ENCODE measurements at places on chromosomes 6 and 20.
A peak's percentile ranks its signal among the peaks of the same experiment; 100 is the strongest.

GRCh38 chr20:10042086-10042485 is 7.3 kb downstream of the ANKEF1 start:
- no peak for DNase-seq

- no peak for DNase-seq
Observed at GRCh38 chr6:97399208-97399607, 116.2 kb upstream of the MMS22L start.

GRCh38 chr6:114292431-114292830 is 50.4 kb downstream of the HS3ST5 start:
- DNase-seq, result no peak

GRCh38 chr20:1711826-1712601 is 54.4 kb upstream of the SIRPG start:
- no peak for DNase-seq

GRCh38 chr6:73509851-73510250 is 11.0 kb downstream of the EEF1A1 start:
- DNase-seq, result no peak

GRCh38 chr20:19973961-19974629 is 43.1 kb upstream of the NAA20 start:
- DNase-seq, result no peak

DNA sequence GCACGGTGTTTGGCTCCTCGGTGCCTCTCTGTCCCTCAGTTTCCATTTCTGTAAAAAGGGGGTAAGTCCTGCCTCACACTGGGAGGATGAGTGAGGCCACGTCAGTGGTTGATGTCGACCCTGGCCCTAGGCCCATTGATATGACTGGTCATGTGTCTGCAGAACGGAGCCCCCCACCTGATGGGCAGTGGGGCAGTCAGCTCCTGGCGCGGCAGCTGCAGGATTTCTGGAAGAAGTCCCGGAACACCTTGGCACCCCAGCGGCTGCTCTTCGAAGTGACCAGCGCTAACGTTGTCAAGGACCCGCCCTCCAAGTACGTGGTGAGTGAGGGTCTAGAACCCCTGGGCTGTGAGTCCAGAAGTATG is 1.2 kb downstream of the SNX21 start:
- no peak for DNase-seq

GRCh38 chr6:55853008-55854001 is 22.1 kb downstream of the BMP5 start:
- no peak for DNase-seq

DNA sequence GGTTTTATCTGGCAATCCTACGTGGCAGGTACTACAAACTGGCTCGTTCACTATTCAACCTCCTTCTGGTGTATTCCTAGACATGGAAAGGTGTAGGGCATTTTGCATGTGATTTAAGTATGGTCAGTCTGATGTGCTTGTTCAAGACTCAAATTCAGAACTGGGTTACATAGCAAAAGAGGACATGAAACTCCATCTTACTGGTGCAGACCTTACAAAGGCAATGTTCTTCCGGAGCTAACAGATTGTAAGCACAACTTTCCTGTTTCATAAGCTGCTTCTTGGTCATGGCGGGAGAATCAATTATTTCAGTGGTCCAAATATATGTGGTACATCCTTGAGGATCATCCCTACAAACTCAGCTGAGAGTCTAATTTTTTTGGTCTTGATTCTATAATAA is 703.4 kb downstream of the EPM2A start:
- no peak for DNase-seq

GRCh38 chr6:31037169-31037568 is 26.9 kb downstream of the MUC22 start:
- no peak for DNase-seq

DNA sequence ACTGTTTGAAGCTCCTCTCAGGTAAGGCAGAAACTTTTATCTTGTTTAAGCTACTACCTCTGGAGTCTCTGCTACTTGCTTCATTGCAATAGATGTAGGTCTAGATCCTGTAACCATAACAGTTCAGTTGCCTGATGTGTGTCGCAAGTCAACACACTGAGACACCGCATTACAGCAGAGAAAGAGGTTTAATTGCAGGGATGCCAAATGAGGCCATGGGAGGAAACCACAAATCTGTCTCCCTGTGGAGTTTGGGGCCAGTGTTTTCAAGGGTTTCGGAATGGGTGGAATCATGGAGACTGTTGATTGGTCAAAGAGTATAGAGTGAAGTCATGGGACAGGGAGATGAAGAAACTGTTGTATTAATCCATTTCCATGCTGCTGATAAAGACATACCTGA is 57.1 kb upstream of the RBM24 start:
- no peak for DNase-seq

DNA sequence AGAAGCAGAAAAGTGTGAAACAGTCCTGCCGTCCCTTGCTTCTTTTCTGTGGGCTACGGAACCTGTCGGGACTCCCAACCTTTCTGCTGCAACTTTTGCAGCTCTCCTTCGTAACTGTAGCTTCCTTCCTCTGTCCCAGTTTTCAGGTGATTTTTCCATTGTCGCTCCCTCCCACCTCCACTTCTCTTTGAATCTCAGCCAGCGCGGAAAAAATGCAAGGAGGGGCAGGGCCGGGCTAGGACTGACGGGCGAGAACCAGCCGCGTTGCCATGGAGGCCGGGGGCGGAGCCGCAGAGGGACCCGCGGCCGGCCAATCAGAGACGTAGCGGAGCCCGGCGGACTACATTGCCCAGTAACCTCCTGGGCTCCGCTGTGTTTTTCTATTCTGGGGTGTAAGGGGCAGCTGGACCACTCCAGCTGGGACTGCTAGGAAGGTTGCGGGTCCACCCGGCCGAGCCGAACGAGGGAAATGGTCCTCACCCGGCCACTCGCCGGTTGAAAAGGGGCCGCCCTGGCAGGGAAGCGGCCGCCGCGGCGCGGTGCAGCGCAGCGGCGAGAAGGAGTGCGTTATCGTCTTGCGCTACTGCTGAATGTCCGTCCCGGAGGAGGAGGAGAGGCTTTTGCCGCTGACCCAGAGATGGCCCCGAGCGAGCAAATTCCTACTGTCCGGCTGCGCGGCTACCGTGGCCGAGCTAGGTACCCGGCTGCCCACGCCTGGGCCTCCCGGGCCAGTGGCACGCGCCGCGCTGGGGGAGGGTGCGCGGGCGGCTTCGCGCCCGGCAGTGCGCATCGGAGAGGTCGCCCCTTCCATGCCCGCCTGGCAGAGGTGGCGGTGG is at the start of the genes CYP39A1 and SLC25A27:
Gene CYP39A1, minus strand, starts transcription at position 216 of the 836 bp plus-strand sequence. CDS start 236 bp downstream, outside the sequence.
Gene SLC25A27, plus strand, starts transcription at position 373 of the 836 bp plus-strand sequence. Its CDS starts 218 bp downstream, at position 591.
- DNase-seq, result peak; percentile 84

DNA sequence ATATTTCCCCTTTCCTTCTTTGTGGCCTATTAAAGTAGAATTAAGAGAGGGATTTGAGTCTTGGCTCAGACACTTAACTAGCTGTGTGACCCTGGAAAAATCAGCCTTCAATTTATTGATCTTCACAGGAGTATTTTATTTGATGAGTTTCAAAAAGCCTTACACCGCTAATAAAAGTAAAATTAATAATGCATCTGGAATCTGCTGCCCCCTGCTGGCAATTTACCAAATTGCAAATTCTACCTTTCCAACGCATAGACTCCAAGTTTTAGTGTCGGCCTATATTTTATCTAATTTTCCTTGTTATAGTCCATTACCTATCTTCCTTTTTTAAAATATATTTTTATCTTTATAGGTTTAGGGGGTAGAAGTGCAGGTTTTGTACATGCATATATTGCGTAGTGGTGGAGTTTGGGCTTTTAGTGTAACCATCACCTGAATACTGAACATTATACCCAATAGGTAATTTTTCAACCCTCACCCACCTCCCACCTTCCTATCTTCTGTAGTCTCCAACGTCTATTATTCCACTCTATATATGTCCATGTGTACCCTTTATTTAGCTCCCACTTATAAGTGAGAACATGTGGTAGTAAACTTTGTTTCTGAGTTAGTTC is 46.3 kb downstream of the GOPC start:
- DNase-seq, result peak; percentile 76

DNA sequence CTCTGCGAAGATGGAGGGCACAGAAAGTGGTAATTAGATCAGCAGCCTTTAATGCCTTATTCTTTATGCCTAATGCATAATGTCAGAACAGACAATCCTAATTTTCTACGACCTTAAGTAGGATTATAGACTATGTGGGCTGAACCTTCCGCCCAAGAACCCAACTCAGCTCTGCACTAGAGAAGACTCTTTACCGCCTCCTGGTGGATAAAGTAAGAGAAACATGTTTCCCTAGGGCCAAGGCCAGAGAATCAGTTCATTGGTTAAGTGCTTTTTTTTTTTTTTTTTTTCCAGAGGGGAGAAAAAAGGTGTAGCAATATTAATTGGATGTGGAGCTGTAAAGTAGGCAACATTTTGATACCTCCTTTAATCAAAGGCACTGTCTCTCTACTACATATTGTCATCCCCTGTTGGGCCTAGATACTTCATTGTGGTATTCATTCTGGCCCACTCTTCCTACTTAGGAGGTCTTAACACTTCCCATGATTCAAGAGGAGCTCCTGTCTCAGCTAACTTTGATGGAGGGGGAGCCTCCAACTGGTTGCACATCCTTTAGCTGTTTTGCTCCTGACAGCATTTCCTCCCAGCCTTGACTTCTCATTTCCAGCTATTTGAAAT is 124.9 kb upstream of the NRN1 start:
- DNase-seq, result no peak

GRCh38 chr20:50584687-50585086 is 74.5 kb downstream of the PTPN1 start:
- DNase-seq, result no peak

DNA sequence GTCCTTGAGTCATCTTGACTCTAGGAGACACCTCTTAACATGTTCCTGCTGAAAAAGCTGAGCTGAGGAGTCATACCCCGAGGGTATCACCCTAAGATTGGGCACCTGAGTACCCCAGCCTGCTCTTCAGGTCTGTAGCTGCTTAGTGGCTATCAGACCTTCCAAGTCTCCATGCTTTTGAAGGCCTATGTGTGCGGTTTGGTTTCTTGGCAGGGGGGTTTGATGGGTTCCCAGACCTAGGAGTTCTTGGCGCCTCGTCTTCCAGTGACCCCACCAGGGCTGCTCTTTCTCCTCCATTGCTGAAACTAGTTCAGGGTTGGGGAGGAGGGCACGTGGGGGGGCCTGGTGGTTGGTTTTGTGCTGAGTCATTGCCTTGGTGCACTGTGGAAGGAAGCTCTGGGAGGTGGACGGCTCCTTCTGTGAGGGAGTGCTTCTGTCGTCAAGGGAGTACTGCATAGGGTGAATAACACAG is 20.1 kb downstream of the IGF2R start:
- no peak for DNase-seq

- DNase-seq, result no peak
Observed at GRCh38 chr20:46562009-46562372, 11.5 kb upstream of the OCSTAMP start.

DNA sequence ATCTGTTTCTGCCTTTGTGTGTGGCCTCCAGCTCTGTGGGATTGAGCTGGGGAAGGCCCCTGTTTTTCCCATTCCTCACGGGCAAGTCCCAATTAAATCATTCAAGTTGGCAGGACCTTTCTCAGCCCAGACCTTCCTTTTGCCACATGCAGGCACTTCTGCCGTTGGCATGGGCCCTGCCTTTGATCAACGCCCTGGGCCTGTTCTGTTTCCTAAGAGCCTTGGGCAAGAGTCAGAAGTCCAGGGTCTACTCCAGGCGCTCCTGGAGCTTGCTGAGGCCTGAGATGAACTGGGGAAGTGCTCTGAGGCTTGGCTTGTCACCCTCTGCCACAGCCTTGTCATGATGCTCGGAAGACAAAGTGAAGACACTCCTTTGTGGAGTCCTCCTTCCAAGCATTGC is 7.1 kb downstream of the IP6K3 start:
- DNase-seq, result no peak

DNA sequence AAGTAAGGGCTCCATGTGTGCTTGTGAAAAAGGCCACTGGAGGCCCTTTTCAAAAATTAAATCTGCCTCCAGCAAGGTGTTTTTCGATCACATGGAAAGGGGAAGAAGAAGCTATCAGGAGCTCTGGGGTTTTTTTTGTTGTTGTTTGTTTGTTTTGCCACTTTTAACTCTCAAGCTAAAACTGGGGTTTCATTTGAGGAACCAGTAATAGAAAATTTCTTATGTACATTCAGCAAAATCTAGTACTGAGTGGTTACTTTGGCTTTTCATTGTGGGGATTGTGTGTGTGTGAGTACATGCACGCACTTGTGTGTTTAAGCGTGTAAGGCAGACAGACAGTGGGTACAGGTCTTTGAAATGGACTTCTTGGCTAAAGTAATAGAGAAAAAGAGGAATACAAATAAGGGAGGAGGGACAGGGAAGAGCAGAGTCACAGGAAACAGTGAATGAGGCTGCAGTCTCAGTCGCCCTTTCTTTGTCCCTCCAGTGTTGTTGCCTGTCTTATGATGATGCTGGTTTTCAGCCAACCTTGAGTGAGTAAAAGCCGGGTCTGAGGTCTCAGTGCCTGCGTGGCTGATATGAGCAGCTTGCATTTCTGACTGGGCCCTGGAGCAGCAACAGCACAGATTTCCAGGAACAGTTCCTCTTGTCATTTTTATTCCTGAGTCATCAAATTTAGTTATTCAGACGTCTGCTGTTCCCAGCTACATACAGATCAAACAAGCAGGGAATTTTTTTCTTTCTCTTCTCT is 26.2 kb downstream of the SLC16A10 start:
- peak; percentile 30 for DNase-seq

DNA sequence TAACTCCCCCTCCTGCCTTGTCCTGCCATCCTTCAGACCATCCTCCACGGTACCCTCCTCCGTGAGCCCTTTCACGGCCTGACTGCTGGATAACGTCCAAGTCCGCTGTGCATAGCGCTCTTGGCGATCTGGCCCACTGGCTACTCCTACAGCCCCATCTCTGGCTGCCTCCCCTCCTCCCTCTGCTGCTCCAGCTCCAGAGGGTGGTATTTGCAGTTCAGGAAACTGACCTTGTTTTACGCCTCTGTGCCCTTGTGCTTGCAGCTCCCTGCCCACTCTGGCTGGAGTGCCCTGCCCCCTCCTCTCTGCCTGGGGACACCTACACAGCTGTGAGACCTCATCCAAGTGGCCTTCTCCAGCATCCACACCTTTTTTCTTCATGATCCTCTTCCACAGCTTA is 6.5 kb upstream of the RREB1 start:
- DNase-seq, result no peak

- DNase-seq, result no peak
Observed at GRCh38 chr6:448296-449056, 56.9 kb downstream of the IRF4 start.

- no peak for DNase-seq
Observed at GRCh38 chr20:46831633-46832011, 63.0 kb upstream of the EYA2 start.

- no peak for DNase-seq
Observed at GRCh38 chr20:37947943-37948342, 45.0 kb downstream of the VSTM2L start.

GRCh38 chr6:12421596-12421995 is 131.4 kb downstream of the EDN1 start:
- no peak for DNase-seq

- peak; percentile 51 for DNase-seq
Observed at GRCh38 chr20:45890077-45890984, 677 bp downstream of the NEURL2 start.

DNA sequence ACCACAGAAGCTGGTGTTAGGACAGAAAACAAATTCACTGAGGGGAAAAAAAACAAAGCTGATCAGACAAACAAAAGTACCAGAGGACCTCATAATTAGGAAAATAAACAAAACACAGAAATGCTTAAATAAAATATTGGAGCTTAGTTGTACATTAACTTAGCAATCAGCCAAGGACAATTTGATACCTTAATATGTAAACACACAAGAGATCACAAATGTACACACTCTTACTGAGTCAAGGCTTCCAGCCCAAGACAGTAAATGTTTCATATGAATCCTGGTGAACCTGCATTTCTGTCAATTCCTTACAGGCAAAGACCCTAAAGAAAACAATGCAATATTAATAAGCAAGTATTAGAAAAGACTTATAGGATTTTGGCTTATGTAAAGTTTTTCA is 62.0 kb upstream of the SPTLC3 start:
- DNase-seq, result no peak
